Smooth muscle cell of the coronary artery (primary cell): ENCODE measurements at places on chromosomes 3 and 15. TPM values are rescaled to one million over a fixed set of nuclear protein-coding genes. Genes with fewer than 3 reads are reported as not detected.

The SPINK8 gene
- total RNA-seq, result not detected in 2 replicates

The FSD2 gene
- total RNA-seq, result under 0.01 TPM in 1 of 2 replicates, not detected in the other

The SERINC4 gene
- not detected in 2 replicates for total RNA-seq

The PRICKLE2 gene
- total RNA-seq, result 17.1 and 30.4 TPM in 2 replicates

The ALG1L2 gene
- total RNA-seq, result not detected in 2 replicates

The RBP2 gene
- total RNA-seq, result not detected in 2 replicates

The FOXB1 gene
- not detected in 2 replicates for total RNA-seq

The ARL14 gene
- total RNA-seq, result not detected in 2 replicates

The GPR171 gene
- not detected in 2 replicates for total RNA-seq

The GOLGA8K gene
- total RNA-seq, result 0.23 TPM in 2 replicates

The RARB gene
- total RNA-seq, result 0.23 and 32.2 TPM in 2 replicates

The SLC33A1 gene
- 24.9 and 25.3 TPM in 2 replicates for total RNA-seq

The EDEM1 gene
- total RNA-seq, result 9.2 and 17.4 TPM in 2 replicates

The SLC24A5 gene
- not detected in 2 replicates for total RNA-seq

The CSTA gene
- 0.75 and 5.1 TPM in 2 replicates for total RNA-seq

The GOLGA6A gene
- total RNA-seq, result not detected in 2 replicates

The IQCB1 gene
- 13.3 and 14.3 TPM in 2 replicates for total RNA-seq

The KLHL6 gene
- total RNA-seq, result under 0.01 TPM in 1 of 2 replicates, not detected in the other

The C2CD4B gene
- 0.12 and 0.68 TPM in 2 replicates for total RNA-seq

The PATL2 gene
- 0.08 and 0.82 TPM in 2 replicates for total RNA-seq

The CAPN3 gene
- total RNA-seq, result 0.60 and 2.6 TPM in 2 replicates

The CRABP1 gene
- not detected in 2 replicates for total RNA-seq

The CHRD gene
- total RNA-seq, result 0.08 and 1.4 TPM in 2 replicates

The HRG gene
- total RNA-seq, result not detected in 2 replicates

The SUCNR1 gene
- total RNA-seq, result 2.2 TPM in 1 of 2 replicates, not detected in the other
